Activated CD8-positive, alpha-beta memory T cell treated with anti-CD3 and anti-CD28 coated beads for 1 hour (primary cell): ENCODE measurements at places on chromosomes 2 and 18.

GRCh38 chr2:11103984-11104793, 51.1 kb upstream of the SLC66A3 start:
- no peak for DNase-seq

DNA sequence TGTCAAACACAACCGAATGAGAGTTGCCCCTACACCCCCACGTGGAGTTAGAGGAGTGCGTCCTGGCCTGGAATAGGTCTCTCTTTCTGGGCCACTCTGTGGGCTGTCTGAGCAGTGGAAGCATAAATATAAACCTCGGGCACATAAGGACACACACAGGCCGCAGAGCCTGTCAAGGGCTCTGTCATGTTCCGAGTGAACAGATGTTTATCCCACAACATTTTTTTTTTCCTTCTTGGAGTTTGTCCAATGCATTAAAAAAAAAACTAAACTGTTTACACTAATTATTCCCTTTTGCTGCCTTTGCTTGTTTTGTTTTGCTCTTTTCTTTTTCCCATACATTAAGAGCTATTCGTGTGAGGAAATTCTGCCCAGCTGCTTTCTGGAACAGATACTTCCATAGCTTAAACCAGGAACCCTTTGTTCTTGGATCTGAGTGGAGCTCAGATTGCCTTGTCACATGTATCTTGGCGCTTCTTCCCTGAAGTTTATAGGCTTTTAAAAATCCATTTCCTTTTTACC, 228.3 kb upstream of the FOSL2 start:
- DNase-seq, result no peak

DNA sequence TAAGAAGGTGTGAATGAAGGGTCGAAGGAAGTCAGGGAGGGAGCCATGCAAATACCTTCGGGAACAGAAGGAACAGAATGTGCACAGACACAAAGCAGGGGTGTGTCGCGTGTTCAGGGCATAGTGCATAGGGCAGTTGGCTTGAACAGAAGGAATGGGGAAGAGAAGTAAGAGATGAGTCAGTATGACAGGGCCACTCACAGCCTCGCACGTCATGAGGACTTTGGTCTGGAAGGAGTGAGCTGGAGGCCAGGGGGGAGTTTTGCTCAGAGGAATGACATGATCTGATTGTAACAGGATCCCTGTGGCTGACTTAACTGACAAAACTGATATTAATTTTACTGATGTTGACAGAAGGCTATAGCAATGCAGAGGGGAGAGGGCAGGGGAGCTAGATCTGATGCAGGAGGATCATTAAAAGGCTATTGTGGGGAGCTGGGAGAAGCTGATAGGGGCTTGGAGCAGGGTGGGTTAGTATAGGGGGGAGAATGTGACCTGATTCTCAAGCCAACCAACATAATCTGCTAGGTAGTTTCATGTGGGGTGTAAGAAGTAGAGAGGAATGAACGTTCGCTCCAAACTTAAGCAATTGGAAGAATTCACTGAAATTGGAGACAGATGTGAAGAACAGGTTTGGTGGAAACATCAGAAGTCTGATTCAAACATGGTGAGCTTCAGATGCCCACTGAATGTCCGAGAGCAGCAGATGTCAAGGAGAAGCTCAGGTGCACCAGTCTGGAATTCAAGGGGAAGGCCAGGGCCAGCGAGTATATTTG, 60.4 kb upstream of the COPS8 start:
- DNase-seq, result no peak

GRCh38 chr2:148582679-148583511, 61.7 kb upstream of the EPC2 start:
- no peak for DNase-seq

GRCh38 chr2:115558725-115559124, 1116.3 kb downstream of the DPP10 start:
- DNase-seq, result no peak

GRCh38 chr2:151051574-151052220, 210.0 kb downstream of the RBM43 start:
- DNase-seq, result no peak

GRCh38 chr2:141599721-141600120, 531.1 kb downstream of the LRP1B start:
- DNase-seq, result no peak

- no peak for DNase-seq
Observed at GRCh38 chr2:28325567-28326468, 66.8 kb upstream of the FOSL2 start.

GRCh38 chr2:181426672-181427071, 30.5 kb upstream of the ITGA4 start:
- no peak for DNase-seq

DNA sequence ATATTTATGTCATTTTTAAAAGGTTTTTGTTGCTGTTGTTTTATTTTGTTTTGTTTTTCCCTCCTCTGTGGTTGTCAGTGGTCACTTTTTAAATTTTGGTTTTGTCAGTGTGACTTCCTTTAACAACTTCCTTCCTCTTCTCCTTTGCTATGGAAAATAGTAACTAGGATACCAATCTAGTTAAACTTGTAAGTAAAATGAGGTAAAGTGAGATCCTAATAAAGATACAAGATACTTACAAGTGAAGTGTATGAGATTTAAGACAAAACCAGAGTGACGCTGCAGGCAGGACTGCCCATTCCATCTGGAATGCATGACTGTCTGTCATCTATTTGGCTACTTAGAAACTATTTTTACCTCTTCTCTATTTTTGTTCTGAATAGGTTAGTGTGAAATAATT, 30.6 kb upstream of the CREB1 start:
- DNase-seq, result no peak

- no peak for DNase-seq
Observed at GRCh38 chr2:137910641-137911040, 53.6 kb upstream of the HNMT start.

DNA sequence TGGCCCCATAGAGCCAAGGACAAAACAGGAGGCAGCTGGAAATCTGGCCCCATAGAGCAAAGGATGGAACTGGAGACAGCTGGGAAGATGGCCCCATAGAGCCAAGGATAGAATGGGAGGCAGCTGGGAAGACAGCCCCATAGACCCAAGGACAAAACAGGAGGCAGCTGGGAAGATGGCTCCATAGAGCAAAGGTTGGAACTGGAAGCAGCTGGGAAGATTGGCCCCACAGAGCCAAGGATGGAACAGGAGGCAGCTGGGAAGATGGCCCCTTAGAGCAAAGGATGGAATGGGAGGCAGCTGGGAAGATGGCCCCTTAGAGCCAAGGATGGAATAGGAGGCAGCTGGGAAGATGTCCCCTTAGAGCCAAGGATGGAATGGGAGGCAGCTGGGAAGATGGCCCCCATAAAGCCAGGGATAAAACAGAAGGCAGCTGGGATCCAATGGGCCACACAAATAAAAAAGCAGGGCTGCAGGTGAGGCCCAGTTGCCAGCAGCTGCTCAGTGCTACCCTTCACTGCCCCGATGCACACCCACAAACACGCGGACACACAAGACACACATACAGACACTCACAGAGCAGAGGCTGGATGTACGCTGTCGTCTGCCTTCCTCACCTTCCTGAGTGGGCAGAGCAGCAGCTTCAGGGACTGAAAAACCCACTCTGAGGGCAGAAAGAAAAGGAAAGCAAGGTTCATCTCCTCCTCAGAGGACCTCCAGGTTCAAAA, 505.4 kb upstream of the MYT1L start:
- DNase-seq, result no peak

DNA sequence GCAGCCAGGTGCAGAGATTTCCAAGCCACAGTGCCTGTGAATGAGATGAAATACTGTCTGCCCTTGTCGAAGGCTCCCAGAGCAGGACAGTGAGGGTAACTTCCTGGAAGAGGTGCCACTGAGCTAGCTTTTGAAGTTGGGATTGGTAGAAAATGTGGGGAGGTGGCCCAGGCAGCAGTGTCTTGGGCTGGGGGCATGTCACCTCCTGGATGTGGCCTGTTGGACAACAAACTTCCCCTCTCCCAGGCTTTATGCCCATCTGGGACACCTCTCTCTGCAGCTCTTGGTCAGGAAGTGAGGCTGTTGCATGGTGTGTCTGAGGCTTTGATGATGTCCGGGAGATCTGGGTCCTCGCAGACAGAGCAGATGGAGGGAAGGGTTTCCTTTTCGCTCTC, 151.4 kb downstream of the DYSF start:
- no peak for DNase-seq

DNA sequence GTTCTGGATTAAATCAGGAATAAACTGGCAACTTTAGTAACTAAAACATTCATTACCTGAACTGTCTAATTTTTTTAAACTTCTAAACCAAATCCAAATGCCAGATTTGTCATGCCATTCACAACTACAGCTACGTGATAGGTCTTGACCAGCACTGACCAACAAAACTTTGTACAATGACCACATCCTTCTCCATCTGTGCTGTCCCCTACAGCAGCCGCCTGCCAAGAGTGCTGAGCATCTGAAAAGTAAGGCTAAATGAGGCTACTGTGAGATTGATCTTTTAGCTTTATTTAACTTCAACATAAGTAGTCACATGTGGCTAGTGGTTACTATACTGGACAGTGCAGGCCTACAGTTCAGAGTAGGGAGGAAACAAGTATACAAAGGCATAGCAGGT, 7.6 kb downstream of the FAM168B start:
- no peak for DNase-seq

DNA sequence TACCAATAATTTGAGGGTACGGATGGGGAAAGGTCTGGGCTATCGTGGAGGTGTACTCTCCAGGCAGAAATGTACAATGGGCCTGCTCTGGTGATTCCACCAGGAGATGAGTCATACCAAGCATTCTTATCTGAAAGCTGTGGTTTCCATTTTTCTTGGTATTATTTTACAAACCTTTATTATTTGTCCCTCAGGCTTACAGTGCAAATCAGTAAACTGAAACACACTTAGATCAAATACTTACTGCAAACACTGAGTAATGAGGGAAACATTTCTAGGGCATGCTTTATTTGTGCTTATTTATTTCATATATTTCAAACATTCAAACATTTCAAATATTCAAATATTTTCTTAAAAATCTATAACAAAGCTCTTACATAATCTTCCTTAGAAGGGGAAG, 319.8 kb downstream of the RND3 start:
- DNase-seq, result no peak

DNA sequence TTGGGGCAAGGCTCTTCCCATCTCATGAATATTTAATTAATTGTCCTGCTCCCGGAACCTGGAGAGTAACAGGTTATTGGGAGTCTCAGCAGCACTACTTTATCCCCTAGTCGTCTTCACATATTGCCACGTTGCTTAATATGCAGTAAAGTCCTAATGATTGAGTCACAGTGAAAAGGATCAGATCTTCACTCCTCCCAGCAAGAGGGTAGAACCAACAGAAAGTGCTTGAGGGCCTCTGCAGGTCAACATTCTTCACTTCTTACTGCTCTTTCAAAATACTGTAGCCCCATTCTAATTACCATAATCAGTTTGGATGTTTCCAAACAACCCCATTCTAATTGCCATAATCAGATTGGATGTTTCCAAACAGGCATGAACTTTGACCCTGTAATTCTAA, 801.0 kb downstream of the LRRTM4 start:
- DNase-seq, result no peak

- DNase-seq, result no peak
Observed at GRCh38 chr2:236646441-236646840, 76.8 kb downstream of the ACKR3 start.

DNA sequence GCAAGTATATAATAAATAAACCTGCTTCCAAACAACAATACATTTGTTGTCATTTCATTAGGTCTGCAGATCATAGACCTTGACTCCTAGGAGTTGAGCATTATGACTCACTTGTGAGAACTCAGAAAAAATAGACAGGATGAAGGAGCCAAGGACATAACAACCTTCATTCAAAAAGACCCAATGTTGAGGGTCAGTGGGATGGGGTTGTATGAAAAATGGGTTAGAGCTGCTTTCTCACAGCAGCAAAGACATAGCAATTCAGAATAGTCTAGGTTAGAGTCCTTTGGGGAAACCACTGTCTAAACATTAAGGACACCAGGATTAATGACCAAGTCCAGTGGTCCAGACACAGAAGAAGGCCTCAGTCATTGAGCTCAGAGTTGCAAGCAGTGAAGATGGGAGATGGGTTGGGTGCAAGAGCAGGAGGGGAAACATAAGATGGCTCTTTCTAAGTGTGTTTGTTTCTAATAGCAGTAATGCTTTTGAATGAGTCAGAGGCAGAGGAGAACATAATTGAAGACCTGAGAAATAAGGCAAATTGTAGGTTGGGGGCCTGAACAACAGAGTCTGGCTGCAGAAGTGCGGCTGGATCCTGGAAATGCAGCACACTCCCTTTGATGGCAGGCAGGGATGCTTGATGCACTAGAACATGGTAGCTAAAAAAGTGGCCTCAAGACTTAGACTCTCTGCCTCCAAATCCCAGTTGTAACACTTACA, 3.7 kb upstream of the SERPINB10 start:
- DNase-seq, result no peak

GRCh38 chr2:46690825-46691224, 211.5 kb downstream of the TMEM247 start:
- DNase-seq, result no peak

GRCh38 chr18:51278045-51278649, 80.7 kb upstream of the MEX3C start:
- DNase-seq, result no peak

GRCh38 chr2:174341995-174342685, 7.4 kb downstream of the SP9 start:
- no peak for DNase-seq

DNA sequence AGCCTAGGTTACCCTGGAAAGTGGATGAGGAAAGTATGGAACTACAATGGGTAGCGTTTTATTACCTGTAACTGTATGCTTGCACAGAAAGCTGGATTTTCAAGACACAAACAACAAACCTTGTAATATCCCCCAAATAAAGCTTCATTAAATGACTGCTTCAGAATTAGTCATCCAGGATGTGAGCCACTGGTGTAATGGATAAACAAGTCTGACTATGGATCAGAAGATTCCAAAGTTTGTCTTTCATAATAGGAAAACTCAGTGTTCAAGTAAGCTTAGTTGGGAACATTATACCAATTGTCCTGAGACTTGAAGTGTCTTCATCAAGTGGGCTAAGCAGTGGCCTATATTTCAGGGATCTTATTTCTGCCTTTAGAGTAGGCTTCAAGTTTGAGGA, 518.8 kb downstream of the LRP1B start:
- no peak for DNase-seq

DNA sequence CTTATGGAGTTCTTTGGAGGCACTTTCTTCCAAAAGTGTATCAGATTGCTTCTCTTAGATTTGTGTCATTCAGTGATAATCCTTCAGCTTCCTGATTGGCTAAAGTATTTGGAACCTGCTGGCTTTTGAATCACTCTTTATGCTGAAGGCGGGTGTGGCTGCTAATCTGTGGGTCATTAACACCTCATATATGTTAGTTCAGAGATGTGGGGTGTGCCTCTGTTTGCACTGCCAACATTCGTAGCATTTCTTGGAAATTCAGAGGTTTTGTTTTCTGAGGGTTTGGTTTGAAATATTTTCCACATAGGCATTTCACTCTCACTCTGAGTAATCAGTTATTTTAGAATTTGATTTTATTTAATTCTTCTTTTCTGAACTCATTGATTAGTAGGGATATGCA, 1604.4 kb upstream of the ACVR2A start:
- DNase-seq, result no peak

GRCh38 chr18:49802623-49803022, 10.7 kb downstream of the ACAA2 start:
- DNase-seq, result no peak

GRCh38 chr2:228840113-228840742, 430.9 kb downstream of the PID1 start:
- DNase-seq, result no peak
